Vagina (tissue), 2 donors: ENCODE measurements at places on chromosomes 12 and 14.

DNA sequence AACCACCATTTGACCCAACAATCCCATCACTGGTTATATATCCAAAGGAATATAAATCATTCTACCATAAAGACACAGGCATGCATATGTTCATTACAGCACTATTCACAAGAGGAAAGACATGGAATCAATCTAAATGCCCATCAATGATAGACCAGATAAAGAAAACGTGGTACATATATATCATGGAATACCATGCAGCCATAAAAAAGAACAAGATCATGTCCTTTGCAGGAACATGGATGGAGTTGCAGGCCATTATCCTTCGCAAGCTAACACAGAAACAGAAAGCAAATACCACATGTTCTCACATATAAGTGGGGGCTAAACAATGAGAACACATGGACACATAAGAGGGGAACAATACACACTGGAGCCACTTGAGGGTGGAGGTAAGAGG, 15.7 kb downstream of the CAPRIN2 start:
- DNase-seq = no peak

GRCh38 chr14:45065540-45065939, 18.4 kb upstream of the PRPF39 start:
- no peak for DNase-seq

GRCh38 chr14:68578597-68578996, 214.3 kb downstream of the ZFP36L1 start:
- DNase-seq = no peak

DNA sequence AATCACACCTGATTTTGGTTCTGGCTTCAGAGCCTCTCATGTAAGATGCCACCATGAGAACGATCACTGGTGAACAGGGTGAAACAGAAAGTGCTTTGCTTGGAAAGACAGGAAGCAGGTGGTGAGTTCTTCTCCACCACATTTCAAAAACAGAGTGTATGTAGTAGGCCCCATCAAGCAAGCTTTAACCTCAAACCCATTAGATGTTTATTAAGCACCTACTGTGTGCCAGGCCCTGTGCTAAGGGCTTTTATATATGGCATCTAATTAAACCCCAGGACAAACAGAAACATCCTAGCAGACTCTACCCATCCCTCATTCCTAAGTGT, 47.8 kb upstream of the MED13L start:
- no peak for DNase-seq

- DNase-seq = no peak
Measured at GRCh38 chr12:12548713-12549112, 13.9 kb downstream of the DUSP16 start.

DNA sequence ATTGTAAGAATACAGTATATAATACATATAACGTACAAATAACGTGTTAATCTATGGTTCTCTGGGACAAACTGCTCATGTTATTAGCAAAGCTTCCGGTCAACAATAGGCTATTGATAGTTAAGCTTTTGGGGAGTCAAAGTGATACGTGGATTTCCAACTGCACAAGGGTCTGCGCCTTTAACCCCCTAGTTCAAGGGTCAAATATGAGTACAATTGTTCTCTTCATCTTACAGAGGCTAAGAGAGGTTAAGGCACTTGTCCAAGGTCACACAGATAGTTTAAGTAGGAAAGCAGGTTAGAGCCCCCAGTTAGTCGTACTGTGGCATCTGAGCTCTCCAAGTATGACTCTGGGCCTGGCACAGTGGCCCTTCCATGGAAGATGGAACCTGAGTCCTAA, 204.3 kb upstream of the KRR1 start:
- no peak for DNase-seq

- DNase-seq = no peak
Measured at GRCh38 chr14:50171895-50172294, 55.5 kb upstream of the VCPKMT start.

DNA sequence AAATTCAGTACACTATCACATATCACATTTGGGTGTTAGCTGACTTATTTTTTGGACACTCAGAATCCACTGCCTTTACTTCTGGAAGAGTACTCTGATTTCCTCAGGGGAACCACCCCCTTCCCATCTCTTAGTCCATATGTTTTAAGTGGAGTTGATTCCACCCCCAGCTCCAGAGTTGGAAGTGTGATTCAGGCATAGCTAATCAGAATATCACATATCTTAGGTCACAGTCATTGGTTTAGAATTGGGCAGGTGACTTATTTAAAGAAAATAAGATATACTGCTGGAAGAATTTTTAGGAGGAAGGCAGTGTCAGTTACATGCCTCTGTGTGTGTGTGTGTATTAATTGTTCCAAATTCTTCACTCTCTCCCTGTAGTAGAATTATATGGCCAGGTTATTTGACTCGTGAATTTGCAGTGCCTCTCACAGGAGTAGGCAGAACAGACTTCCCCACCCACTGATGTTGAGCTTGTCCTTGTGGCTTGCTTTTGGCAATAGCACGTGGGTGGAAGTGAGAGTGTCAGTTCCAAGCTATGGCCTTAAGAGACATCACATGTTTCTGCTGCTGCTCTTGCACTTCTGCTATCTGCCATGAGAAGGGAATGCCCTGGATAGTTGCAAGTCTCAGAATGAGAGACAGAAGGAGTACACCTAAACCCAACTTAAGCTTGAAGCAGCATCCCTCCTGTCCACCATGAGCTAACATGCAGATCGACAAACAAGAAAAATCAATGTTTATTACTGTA, 6.4 kb upstream of the GAS2L3 start:
- no peak for DNase-seq

DNA sequence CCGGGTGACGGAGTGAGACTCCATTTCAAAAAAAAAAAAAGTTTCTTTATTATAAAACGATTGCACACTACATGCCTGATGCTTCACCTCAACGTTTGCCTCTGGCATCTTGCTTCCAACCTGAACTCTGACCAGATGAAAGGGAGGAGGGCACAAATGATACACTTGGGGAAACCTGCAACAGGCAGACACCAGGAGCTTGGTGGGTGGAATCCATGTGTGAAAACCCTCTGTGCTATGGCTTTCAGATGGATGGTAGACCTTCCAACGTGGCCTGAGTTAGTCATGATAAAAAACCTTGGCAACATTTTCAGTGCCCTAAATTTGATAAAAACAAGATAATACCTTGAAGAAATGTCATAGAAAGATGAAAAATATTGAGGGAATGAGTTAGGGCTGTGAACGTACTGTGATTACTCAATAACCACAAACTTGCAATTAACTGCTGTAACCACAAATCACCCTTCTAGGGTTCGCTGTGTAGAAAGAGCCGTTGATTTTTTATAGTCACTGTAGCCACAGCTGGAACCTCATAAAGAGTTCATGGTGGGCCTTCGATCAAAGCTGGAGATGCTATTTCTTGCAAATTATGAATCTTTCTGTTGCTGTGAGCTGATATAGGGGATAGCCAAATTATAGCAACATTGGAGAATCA, 26.1 kb upstream of the GZMB start:
- no peak for DNase-seq

DNA sequence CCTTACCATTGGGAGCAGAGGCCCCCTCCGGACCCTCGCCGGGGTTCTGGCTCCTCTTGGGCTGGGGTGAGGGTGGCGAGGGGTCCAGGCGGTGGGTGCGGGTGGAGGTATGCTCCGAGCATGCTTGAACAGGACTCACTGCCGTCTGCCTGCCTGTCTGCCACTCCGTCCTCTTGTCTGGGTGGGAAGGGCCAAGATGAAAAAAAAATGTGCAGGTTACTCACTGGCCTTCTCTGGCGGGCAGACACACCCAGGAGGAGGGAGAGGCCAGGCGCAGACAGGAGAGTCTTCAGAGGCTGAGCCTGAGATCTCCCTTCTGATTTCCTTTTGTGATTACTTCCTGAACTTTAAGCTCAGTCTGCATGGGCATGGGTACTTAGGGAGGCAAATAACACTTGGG, 76.1 kb downstream of the STON2 start:
- peak; percentile 29 for DNase-seq

DNA sequence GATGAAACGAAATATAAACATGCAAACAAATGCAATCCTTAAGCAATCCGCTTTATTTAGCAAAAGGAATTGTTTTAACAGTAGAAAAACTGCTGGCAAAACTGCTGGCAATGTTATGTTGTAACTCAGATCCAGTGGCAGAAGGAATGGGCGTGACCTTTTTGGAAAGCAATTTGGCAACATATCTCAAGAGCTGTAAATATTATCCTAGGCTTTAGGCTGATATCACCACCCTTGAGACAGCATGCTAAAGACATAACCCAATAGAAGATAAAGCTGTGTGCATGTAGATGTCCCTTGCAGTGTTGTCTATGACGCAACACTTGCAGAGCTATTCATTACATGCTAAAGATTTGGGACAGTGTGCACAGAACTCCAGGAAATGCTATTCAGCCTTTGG, 138.5 kb downstream of the DICER1 start:
- DNase-seq = no peak

GRCh38 chr12:77377116-77377515, 311.7 kb upstream of the E2F7 start:
- DNase-seq = no peak

GRCh38 chr12:65728848-65729793, 95.2 kb upstream of the HMGA2 start:
- no peak for DNase-seq

GRCh38 chr14:97975962-97976361, 1178.8 kb downstream of the VRK1 start:
- DNase-seq = no peak

GRCh38 chr12:57852620-57853500, 6.3 kb upstream of the CTDSP2 start:
- DNase-seq = no peak
